ENCODE measurements at places on chromosomes 6 and 20.

- DNase-seq, result no peak
Observed at GRCh38 chr6:75906871-75907270, 157.8 kb downstream of the MYO6 start.

DNA sequence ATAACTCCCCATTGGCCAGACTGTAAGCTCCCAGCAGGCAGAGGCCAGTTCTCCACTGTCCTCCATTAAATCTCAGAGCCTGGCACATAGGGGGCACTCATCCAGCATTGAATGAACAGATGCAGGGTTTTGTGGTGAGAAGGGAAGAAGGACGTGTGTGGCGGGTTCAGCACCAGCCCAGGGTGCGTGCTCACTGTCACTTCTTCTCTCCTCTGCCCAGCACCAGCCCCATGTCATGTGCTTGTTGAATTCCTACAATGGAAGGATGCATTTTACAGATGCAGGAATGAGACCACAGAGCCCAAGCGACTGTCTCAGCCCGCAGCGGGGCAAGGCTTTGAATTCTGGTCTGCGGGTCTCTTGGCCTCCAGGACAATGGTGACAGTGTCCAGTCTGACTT is 149.9 kb downstream of the CEBPB start:
- no peak for DNase-seq

- no peak for DNase-seq
Observed at GRCh38 chr20:25286917-25287316, 39.0 kb downstream of the PYGB start.

DNA sequence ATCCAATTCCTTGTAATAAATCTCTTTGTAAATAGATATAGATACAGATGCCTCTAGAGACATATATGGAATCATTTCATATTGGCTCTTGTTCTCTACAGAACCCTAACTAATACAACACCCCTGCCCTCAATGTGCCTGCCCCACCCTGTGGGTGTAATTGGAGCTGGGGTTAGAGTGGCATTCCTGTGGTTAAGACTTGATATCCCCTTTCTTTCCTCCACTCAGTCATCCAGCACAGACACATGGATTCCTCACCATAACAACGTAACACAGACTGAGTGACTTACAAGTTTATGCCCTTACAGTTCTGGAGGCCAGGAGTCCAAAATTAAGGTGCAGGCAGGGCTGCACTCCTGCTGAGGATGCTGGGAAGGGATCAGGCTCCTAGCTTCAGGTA is 42.8 kb downstream of the C6orf118 start:
- no peak for DNase-seq

DNA sequence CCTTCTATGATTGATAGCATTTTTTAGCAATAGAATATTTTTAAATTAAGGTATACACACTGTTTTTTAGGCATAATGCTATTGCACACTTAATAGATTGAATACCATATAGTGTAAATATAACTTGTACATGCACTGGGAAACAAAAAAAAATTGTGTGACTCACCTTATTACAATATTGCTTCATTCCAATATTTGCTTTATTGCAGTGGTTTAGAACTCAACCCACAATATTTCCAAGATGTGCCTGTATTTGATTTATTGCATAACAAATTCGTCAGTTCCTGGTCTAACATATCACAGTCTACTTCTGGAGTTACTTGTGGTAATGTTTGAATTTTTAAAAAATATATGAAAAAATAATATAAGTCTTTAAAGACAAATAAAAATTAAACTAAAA is 41.9 kb upstream of the DEFB112 start:
- DNase-seq, result peak; percentile 86
